ENCODE measurements at places on chromosomes 3 and 15. TPM values are rescaled to one million over a fixed set of nuclear protein-coding genes. Genes with fewer than 3 reads are reported as not detected.
A peak's percentile ranks its signal among the peaks of the same experiment; 100 is the strongest.

DNA sequence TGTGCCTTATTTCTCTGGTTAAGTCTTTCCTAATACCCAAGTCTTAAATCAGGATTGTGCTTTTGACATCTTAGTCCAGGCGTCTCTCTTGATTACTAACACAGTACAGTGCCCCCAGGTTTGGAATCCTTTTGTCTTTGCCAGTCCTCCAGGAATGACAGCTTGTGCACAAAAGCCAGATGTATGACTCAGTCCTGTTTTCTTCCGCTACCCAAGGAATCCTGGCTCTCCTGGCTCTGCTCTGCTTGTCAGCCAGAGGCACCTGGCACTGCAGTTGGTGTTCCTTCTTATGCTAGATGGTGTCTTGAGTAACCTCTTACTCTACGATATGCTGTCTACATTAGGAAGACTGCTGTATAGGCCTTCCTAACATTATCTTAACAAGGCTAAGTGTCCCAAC, 728.2 kb upstream of the NECTIN3 start:
- DNase-seq = peak; percentile 92

DNA sequence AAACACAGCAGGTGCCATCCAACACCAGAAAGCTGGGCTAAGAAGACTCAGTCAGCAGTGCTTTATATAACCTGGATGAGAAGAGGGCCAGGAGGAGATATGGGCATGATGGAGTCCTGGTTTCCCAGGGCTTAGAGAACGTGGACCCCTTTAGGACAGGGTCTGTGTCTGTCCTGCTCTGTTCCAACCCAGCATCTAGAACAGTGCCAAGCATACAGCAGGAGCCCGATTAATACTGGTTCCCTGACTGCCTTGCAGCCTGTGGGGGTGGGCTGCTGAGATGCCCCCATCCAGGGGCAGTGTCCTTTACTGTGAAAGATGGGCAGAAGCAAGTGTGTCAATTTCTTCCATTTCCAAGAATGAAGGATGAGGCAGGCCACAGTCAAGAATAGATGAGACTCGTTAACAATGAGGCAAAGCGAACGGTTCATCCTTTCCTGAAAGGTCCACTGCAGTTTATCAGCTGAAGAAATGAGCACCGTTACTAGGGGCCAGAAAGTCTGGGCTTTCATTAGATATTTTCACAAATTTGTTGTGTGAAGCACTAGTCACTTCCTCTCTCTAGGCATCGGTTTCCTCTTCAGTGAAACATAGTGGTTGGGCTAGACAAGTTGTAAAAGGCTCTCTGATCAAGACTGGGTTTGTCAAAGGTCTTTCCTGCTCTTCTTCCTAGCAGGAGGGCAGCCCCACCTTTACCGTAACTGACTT, 72.0 kb upstream of the HERC1 start:
- peak; percentile 79 for DNase-seq

DNA sequence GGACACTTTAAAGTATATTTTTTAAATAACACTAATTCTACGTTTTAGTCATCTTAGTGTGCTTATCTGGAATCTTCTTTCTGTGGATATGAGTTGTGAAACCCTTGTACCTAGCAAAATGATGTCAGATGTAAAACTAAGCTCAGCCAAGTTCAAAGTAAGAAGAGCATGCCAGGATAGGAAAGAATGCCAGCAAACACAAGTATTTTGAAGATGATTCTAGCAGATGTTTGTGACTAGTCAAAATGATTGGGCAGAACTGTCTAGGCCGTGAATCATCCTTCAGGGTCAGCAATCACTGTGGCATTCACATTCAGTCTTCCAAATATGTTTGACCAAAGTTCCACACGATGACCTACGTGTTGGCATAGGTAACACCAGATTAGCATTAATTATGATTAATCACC, 5.4 kb upstream of the PLOD2 start:
- no peak for DNase-seq

GRCh38 chr15:98843844-98844243, 163.7 kb downstream of the PGPEP1L start:
- no peak for DNase-seq

- DNase-seq = no peak
Observed at GRCh38 chr15:101440846-101441590, 48.5 kb downstream of the PCSK6 start.

- DNase-seq = no peak
Observed at GRCh38 chr15:39833515-39833981, 50.9 kb upstream of the FSIP1 start.

DNA sequence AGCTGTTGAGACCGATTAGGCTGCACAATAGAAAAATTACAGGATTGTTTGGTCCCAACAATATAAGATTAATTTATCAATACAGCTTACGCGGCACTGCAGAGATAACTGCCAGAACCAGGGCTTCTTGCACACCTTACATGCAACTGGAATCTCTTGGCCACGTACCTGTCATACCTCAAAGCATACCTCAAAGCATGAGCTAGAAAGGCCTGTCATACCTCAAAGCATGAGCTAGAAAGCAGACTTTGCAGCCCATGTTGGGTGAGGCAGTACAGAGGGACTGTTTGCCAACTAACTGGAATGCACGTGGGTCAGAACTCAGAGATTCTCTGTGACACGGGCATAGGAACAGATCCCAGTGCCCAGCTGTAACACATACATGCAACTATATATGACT, 34.7 kb downstream of the NTRK3 start:
- no peak for DNase-seq

DNA sequence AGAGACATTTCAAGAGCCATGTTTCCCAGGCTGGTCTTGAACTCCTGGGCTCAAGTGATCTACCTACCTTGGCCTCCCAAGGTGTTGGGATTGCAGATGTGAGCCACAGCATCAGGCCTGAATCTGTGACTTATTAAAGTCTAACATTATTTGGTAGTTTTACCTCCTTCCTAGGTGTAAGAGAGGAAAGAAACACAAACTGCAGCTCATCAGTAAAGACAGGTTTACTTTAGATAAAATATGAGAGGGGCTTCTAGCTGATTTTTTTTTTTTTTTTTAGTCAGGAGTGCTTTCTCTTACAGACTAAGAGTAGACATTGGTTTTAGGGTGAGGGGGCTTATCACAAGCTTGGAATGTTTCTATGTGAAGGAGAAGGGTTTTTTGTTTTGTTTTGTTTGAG, 63.9 kb upstream of the RNU6-1 start:
- DNase-seq = no peak

- no peak for DNase-seq
Observed at GRCh38 chr15:39184701-39185390, 396.0 kb upstream of the THBS1 start.

DNA sequence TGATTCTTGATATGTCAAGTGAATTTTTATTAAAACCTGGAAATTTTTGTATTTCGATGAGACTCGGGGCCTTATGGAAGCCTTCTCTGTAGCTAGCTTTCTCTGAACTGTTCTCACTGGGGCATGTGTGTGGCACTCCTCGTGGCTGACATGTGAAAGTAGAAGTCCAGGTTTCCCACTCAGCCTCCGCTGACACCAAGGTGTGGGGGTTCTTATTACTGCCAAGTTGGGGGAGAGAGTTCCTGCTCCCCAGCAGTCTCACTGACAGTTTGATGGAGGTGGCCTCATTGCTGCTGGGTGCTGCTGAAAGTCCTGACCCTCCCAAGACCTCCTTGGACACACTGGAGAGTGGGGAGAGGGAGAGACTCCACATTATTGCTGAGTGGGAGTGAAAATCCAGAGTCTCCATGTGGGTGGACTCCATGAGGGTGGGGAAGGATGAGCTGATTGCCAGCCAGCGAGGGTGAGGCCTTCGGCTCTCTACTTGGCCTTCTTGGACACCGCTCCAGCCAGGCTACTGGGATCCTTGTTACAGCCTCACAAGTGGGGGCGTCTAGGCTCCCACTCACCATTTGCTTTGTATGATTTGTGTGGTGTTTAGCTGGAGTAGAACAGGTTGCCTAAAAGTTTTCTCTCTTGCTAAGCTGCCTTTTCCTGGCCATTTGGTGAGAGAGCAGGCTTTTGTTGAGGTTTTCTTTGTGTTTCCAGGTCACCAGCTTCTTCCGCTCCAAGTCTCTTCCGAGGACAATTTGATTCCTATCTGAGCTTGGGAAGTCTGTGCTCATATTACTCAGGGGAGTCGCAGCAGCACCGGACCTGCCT, 64.1 kb downstream of the LSM3 start:
- DNase-seq = no peak

DNA sequence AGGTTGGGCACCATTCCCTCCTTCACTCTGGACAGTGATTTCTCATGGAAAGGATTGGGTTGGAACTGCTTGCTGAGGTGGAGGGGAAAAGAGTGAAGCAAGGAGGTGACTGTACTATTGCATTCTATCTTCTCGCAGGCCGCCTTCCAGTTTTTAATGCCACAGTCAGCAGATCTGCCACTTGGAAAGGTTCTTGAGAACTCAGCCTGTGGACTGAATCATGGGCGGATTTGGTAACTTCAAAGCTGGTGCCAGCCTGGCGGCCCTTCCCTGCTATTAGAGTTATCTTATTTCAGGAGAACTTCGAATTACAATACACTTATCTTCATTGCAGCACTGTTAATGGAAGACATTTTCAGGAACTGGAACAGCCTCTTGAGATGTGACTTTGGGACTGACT, 23.1 kb upstream of the SLC28A2 start:
- no peak for DNase-seq

GRCh38 chr15:23897091-23897490, 210.0 kb upstream of the NDN start:
- no peak for DNase-seq

DNA sequence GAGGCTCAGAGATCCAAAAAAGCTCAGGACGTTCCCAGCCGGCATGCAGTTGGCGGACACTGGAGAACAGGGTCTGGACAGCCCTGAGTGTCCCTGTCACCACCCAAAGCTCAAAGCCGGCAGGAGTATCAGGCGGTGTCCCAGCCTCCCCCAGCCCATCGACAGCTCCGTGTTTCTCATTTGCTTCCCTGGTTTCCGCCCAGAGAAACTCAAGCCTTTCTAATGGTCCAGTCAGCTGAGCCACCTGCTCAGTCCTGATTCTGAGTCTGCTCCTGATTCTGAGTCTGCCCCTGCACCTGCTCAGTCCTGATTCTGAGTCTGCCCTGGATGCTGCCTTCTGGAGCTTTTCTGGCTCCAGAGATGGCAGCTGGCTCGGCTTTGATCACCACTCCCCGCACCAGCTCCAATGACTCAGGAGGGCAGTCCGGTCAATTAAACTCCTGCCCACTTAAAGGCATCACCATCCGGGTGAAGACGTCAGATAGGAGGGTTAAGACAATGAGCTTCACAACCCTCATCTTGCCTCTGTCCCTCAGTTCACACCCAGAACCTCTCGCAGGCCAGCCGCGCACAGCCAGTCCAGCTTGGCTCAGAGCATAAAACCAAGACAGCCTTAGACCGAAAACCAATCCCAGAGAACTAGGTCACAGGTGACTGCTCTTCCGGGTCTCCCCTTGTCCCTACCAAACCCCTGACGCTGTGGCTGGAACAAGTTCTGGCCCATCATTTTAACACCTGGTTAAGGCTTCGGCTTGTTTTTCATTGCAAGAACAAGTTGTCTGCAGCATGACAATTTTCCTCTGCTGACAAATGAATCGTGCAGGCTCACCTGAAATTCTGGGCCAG, 6.8 kb downstream of the PCSK6 start:
- no peak for DNase-seq

GRCh38 chr3:124780761-124781475, 50.7 kb downstream of the UMPS start:
- peak; percentile 51 for DNase-seq

DNA sequence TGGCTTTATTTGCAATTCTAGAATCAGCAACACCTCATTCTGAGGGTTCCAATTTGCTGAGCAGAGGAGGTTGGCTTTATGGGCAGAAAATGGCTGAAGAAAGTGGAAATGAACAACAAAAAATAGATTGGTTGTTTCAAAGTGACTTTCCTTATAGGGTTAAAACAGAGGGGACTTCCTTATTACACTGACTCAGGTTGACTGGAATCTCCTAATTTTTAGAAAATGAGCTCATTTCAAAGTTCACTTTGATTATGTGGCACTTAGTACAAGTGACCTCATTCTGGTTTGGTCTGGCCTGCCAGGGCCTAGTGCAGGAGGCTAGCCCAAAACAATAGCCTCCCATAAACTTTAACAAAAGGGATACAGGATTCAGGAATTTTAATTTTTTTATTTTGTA, 41.4 kb downstream of the NFKBIZ start:
- DNase-seq = peak; percentile 62

GRCh38 chr15:93382200-93382820, 293.3 kb upstream of the RGMA start:
- no peak for DNase-seq

DNA sequence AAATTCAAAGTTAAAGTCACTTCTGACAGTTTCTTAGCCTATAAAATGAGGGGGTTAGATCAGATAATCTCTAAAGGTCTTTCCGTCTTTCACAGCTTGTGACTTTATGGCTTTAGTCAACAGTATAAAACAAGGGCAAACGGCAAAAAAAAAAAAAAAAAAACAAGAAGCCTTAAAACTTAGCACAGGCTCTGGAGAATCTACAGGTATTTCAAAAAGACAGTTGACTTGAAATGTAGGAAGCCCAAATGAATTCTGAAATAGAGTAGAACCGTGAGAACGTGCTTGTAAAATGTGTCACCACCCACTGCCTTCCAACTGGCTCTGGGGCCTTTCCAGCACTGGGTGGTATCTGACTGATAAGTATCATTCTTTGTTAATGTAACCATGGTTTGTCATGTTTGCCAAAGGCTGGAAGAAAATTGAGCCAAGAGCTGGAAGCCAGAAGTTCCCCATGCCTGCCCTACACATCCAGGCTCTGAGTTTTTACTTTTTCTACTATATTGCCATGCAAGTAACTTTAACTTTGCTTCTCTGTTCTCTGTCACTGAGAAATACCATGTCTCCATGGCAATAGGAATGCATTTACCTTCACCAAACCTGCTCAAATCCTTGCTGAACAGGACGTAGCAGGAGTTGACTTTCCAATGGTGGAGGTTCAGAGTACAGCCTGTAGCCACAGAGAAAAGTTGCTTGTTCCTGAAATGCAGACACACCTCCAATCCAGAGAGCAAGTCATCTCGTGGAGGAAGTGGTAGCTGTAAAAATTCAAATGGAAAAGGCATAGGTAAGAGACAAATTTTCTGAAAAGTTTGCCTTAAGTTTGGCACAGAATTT, 35.8 kb upstream of the THSD4 start:
- peak; percentile 28 for DNase-seq

GRCh38 chr15:88323976-88324740, 67.6 kb upstream of the NTRK3 start:
- DNase-seq = no peak

- DNase-seq = peak; percentile 9
Observed at GRCh38 chr3:146625186-146625775, 20.1 kb upstream of the PLSCR5 start.

The RLBP1 gene
- not detected for total RNA-seq

The HIGD2B gene
- under 0.01 TPM for total RNA-seq

The DISP2 gene
- total RNA-seq = under 0.01 TPM

The EDC3 gene
- total RNA-seq = 11.6 TPM

The NRG4 gene
- total RNA-seq = not detected

The AP4E1 gene
- 6.5 TPM for total RNA-seq

The P2RY12 gene
- total RNA-seq = not detected

The NDN gene
- 26.8 TPM for total RNA-seq

The TMEM40 gene
- total RNA-seq = not detected

The CP gene
- 0.60 TPM for total RNA-seq

The GOLGA6B gene
- total RNA-seq = not detected

The AGBL1 gene
- not detected for total RNA-seq

Measured in lung microvascular endothelial cell (primary cell).